Ascending aorta (tissue), 2 donors: ENCODE measurements at places on chromosomes 3 and 15. TPM values are rescaled to one million over a fixed set of nuclear protein-coding genes. Genes with fewer than 3 reads are reported as not detected.
A peak's percentile ranks its signal among the peaks of the same experiment; 100 is the strongest.

The JMJD7 gene
- 16.4 TPM for total RNA-seq

The PDZRN3 gene
- 71.9 TPM for total RNA-seq

The CPA3 gene
- total RNA-seq = not detected

The FBXW12 gene
- total RNA-seq = not detected

The SPATA12 gene
- total RNA-seq = not detected

- H3K36me3 ChIP-seq = no peaks in the 10 kb centered on the region
- DNase-seq = no peak
- H3K27me3 ChIP-seq = no peaks in the 10 kb centered on the region
- no peak overlapping the region for H3K4me3 ChIP-seq
Observed at GRCh38 chr3:181212271-181212670, 222.7 kb upstream of the DNAJC19 start.

DNA sequence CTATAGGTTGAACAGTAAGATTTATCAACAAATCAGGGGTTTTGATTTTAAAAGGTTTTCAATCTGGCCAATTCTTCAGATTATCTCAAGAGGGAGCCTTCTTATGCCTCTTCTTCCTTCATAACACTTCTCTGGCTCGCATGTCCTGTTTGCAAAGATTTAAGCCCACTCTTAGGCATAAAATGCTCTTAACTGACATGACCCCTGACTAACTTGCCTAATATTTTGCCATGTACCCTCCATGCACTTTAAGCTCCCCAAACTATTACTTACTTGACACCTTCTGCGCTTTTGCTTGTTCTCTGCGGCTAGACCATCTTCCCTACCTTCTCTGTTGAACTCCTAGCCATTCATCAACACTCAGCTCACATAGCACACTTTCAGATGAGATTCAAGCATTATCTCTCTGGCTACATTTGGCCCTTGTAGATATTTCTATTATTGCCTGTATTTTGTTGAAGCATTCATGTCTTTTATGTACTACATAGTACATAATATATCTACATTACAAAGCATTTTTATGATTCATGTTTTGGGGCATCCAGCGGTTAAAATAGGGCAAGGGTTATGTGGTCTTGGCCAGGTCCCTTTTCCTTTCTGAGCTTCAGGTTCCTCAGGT, 1.0 kb upstream of the ARIH1 start:
- H3K4me1 ChIP-seq = no peaks in the 10 kb centered on the region
- H3K36me3 ChIP-seq = no peaks in the 10 kb centered on the region
- H3K4me3 ChIP-seq = peak overlapping the region; percentile 73
- no peaks in the 10 kb centered on the region for H3K27me3 ChIP-seq
- DNase-seq = no peak

DNA sequence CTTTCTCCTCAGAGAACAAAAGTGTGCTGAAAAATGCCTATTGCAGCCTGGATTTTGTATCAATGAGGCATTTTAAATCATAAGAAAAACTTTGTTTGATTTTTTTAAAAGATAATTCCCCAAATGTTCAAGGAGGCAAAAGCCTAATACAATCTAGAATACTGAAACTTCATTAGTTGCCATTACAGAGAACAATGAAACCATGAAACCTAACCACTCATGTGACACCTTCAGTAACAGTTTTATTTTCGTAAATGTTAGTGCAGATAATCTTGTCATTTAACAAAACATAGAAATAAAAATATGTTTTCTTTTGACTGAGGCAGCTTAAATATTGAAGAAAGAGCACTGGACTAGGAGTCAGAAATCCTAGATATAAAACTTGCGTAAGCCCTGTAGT, 655.9 kb downstream of the RBMS3 start:
- no peak overlapping the region for H3K4me3 ChIP-seq
- no peaks in the 10 kb centered on the region for H3K27me3 ChIP-seq
- no peaks in the 10 kb centered on the region for H3K4me1 ChIP-seq
- H3K27ac ChIP-seq = no peak overlapping the region

GRCh38 chr3:182501856-182502255, 291.4 kb upstream of the ATP11B start:
- no peak for DNase-seq
- H3K27ac ChIP-seq = no peak overlapping the region
- H3K4me1 ChIP-seq = no peaks in the 10 kb centered on the region
- no peaks in the 10 kb centered on the region for H3K27me3 ChIP-seq
- no peaks in the 10 kb centered on the region for H3K36me3 ChIP-seq

DNA sequence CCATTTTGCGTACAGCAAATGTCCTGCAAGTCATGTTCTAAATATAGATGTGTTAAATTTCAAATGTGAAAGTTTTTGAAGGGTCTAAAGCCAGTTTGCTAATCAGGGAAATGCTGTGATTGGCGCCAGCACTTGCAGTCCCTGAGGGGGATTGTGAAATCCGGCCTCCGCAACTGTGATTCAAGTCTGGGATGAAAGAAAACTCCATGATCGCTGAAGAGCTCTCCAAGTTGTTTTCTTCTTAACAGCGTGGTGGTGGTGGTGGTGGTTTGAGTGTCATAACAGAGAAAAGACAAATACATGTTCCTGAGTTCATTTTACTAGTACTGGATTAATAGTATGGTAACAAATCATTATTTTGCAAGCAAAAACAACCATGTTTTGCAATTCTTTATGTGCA, 51.8 kb downstream of the MITF start:
- H3K36me3 ChIP-seq = no peaks in the 10 kb centered on the region
- peak overlapping the region; percentile 32 for H3K4me3 ChIP-seq
- H3K4me1 ChIP-seq = peaks cover 27% of the 10 kb centered on the region
- H3K27me3 ChIP-seq = no peaks in the 10 kb centered on the region
- DNase-seq = peak; percentile 15

DNA sequence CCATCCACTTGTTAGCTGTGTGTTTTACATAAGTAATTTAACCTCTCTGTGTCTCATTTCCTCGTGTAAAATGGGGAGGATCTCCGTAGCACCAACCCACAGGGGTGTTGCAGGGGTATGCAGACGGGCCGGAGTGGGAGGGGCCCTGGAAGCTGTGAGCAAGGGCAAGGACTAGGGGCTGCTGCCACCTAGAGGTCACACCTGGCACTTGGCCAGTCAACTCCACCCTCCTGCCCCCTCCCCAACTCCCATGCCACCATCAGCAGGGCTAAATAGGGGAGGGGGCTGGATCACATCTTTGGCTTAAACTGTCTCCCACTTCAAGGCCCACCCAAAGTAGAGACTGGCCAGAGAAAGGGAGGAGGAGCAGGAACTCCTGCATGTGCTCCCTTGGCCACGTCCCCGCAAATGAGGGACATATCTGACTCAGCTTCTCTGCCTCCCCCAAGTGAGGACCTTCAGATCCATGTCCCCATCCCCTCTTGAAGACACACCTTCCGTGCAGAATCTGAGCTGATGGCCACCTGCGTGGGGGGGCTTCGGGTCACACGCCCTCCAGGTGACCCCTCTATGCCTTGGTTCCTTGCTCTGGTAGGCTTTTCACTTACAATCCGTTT, 2.6 kb downstream of the CCDC9B start:
- H3K4me3 ChIP-seq = peak overlapping the region; percentile 24
- peak; percentile 89 for DNase-seq
- peak overlapping the region; percentile 98 for H3K27ac ChIP-seq
- H3K36me3 ChIP-seq = peaks cover 4% of the 10 kb centered on the region
- no peaks in the 10 kb centered on the region for H3K27me3 ChIP-seq

DNA sequence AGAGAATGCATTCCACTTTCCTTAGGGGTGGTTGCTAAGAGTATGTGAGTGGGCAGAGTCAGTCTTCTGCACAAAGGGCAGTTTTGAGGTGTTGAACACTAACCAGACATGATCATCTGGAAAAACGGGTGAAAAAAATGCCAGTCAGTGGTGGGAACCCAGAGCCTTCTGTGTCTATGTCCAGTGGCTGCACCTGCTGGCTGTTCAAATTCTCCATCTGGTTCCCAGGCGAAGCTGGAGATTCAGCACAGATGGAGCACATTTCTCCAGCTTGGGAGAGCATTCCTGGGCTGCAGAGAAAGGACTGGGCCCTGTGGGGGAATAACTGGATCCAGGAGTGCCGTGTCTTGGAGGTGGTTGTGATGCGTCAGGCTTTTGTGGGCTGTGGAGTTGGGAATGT, 74.1 kb downstream of the TRAK1 start:
- H3K36me3 ChIP-seq = no peaks in the 10 kb centered on the region
- H3K27ac ChIP-seq = no peak overlapping the region
- no peak overlapping the region for H3K4me3 ChIP-seq
- H3K27me3 ChIP-seq = no peaks in the 10 kb centered on the region
- H3K4me1 ChIP-seq = no peaks in the 10 kb centered on the region

- H3K27me3 ChIP-seq = no peaks in the 10 kb centered on the region
- H3K4me1 ChIP-seq = peaks cover 10% of the 10 kb centered on the region
Observed at GRCh38 chr3:177803500-177803899, 606.2 kb upstream of the TBL1XR1 start.

- H3K4me3 ChIP-seq = no peak overlapping the region
- H3K27ac ChIP-seq = no peak overlapping the region
- H3K36me3 ChIP-seq = no peaks in the 10 kb centered on the region
- no peaks in the 10 kb centered on the region for H3K27me3 ChIP-seq
Observed at GRCh38 chr3:38348903-38349302, 2.3 kb downstream of the XYLB start.

DNA sequence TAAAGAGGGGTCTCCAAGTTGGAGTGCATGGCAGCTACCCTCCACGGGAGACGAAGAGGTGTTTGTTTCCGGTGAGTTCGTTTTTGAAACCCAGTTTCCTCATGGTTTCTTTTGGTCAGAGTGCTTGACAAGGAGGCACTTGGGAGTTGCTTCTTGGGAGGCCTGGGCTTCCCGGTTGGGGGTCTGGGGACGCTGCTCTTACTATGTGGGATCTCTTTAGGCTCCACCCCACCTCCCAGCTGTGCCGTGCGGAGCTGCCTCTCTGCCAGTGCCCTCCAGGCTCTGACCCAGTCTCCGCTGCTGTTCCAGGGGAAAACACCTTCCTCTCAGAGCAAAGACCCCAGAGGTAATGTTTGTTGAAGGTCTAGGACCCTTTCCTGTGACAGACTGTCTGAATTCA, 29.6 kb downstream of the KIF7 start:
- no peak overlapping the region for H3K4me3 ChIP-seq
- H3K27me3 ChIP-seq = no peaks in the 10 kb centered on the region
- peaks cover 12% of the 10 kb centered on the region for H3K4me1 ChIP-seq
- DNase-seq = no peak
- H3K27ac ChIP-seq = no peak overlapping the region

DNA sequence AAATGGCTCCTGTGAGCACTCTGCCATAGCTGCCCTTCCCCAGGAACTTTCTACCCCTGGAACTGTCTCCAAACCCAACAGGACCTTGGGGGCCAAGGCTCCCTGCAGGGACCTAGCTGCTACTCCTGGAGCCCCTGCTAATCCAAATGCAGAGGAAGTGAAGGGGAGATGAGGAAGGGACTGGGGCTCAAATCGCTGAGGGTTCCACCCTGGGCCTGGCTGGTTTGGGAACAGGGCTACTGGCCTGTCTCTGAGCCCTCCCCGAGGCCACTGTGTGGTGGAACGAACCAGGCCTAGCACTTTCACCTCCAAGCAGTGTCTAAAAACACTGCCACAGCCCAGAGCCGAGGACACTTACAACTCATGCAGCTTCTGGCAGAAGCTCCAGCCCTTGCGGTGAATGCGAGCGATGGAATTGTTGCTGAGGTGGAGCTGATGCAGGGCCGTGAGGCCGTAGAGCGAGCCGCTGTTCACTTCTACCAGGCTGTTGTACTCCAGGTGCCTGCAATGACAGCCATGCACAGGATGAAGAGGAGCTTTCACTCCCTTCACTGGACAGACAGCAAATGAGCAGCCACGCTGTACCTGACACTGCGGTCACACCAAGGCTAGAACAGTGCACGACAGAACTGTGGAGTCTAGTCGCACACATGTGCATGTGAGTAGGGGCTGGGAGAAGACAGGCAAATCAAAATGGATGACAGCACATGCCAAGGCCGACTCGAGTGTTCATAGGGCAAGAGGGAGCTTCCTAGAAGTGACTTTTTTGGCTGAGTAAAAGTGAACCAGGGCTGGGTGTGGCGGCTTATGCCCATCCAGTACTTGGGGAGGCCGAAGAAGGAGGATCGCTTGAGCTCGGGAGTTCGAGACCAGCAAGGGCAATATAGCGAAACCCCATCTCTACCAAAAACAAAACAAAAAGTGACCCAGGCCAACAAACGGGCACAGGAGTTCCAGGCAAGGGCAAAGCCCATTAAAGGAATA, 90.8 kb downstream of the LRIG1 start:
- no peak for DNase-seq
- no peak overlapping the region for H3K4me3 ChIP-seq
- no peaks in the 10 kb centered on the region for H3K27me3 ChIP-seq

DNA sequence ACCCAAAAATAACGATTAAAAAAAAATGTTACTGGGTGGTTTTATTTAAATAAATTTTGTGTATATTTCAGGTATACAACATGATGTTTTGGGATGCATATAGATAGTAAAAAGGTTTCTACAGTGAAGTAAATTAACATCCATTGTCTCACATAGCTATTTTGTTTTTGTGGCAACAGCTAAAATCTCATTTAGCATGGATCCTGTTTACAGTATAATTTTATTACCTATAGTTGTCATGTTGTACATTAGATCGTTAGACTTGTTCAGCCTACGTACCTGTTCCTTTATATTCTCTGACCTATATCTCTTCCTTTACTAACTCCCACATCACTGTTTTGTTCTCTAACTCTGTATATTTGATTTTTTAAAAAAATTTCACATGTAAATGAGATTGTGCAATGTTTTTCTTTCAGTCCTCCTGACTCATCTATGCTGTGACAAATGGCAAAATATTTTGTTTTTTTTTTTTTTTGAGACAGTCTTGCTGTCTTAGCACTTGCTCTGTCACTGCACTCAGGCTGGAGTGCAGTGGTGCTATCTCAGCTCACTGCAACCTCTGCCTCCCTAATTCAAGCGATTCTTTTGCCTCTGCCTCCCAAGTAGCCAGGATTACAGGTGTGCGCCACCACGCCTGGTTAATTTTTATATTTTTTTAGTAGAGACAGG, 45.6 kb downstream of the OIP5 start:
- H3K27ac ChIP-seq = no peak overlapping the region
- peaks cover 27% of the 10 kb centered on the region for H3K36me3 ChIP-seq
- no peak overlapping the region for H3K4me3 ChIP-seq
- no peaks in the 10 kb centered on the region for H3K27me3 ChIP-seq
- DNase-seq = no peak
